ENCODE measurements at places on chromosomes 11 and 22.

DNA sequence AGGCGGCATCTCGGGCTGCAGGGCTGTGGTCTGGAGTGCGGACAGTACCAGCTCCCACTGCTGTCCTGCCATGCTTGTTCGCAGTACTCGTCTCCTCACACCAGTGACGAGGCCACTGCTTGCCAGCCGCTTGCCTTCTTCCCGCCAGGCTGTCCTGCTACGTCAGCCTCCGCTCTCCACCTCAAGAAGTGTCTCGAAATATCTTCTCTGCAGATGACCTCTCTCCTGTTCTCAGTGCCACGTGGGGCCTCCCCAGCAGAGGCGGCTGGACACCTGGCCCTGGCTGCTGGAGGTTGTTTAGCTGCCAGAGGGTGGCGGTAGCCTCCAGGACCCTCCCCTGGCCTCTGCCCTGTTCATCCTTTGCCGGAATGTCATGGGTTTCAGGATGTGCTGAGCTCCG, 3.1 kb upstream of the CCDC188 start:
- no peak for DNase-seq

DNA sequence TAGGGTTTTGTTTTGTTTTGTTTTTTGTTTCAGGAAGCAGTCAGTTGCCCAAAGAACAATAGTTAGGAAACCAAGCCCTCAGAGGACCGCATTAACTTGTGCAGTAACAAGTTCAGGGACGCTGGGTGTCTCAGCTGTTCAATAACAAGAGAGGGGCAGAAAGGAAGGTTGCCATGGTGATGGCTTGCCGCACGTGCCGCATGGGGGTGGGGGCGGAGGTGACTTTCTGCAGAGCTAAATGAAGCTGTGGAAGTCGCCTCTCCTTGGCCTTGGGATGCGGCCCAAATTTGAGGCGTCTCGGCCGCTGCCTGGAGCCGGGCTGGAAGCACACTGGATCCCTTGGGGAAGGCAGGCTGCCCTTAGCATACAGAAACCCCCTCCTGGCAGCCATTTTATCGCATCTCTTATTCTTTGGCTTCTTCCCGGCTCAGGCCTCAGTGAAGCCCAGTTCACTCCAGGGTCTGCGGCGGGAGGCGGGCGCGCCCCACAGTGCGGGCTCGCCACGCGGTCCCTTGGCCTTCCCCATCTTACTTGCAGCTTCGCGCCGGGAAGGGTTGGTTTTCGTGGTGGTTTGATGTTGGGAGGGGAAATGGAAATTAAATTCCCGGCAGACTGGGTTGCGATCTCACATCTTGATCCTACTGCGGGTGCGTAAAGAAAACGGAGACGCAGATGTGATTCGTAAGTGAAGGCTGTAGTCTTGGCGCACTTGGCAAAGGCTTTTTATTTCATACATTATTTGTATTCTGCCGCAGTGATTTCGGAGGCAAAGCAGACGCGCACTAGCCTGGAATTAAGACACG, 94.3 kb downstream of the SLC17A6 start:
- DNase-seq: peak; percentile 89

- no peak for DNase-seq
Observed at GRCh38 chr22:37086184-37086583, 23.3 kb downstream of the TMPRSS6 start.

DNA sequence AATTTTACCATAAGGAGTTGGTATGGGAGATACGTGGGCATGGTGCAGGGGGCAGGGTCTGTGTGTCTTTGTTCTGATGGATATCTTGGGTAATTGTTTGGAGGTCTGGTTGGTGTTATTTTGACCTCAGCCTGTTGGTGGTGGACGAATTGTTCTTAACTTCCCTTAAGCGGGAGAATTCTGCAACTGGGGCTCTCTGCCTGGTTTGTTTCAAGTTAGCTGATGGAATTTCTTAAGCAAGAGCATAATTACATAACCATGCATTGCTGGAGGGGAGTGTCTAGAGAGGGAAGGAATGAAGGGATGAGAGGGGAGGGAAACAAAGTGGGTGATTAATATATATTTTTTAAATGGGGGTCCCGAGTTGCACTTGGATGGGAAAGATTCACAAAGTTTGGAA, 908.5 kb upstream of the RAG2 start:
- no peak for DNase-seq

- DNase-seq: no peak
Observed at GRCh38 chr11:71332447-71332846, 80.1 kb upstream of the SHANK2 start.

- no peak for DNase-seq
Observed at GRCh38 chr11:1055109-1055703, 18.7 kb upstream of the MUC6 start.

GRCh38 chr22:42959576-42960509, 55.1 kb downstream of the PACSIN2 start:
- no peak for DNase-seq

DNA sequence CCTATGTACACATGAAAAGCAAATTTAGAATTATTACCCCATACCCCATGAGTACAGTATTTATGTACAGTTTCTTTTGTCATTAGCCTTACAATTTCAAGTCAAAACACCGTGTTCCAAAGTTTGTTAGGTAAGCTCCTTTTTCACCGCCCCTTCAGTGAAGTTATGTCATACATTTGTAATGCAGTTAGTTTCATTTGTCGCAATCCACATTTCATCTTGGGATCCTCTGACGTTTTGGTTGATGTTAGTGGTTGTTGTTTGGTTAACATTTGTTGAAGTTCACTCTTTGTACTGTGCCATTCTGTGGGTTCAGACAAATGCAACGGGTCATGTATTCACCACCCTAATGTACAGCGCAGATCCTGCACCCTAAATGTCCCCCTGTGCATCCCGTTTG, 45.2 kb downstream of the ARHGEF12 start:
- DNase-seq: no peak

GRCh38 chr11:60100516-60100915, 12.1 kb downstream of the MS4A2 start:
- DNase-seq: no peak

DNA sequence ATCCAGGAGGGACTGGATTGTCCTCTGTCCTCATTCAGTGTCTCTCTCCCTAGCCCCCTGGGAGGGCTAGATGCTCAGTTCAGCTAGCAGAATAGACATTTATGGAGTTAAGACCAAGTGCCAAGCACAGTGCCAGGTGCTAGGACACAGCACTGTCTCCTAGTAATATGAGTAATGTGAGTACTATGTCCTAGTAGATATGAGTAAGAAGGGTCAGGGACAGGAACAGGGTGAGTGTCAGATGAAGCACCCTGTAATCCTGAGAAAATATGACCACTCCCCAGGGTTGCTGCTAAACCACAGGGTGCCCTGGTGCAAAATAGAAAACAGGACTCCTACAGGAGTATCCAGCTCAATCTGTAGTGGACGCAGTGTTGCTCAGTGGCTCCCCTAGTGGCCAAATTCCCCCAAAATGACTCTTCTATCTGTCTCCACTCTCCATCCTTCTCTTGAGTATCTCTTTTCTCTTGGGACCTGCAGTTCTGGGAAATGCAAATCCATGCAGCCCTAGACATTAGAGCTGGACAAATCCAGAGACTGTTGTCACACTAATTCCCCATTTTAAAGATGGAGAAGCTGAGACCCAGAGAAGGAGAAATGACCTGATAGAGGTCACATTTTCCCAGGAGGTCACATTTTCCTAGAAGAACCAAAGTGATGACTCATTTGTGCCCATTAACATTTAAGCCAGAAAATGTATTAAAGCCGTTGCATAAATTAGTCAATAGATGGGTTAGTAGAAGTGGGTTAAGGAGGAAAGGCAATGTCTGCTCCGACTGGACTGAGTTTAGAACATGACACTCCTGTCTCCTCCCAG, 214.3 kb downstream of the NXPE2 start:
- no peak for DNase-seq

DNA sequence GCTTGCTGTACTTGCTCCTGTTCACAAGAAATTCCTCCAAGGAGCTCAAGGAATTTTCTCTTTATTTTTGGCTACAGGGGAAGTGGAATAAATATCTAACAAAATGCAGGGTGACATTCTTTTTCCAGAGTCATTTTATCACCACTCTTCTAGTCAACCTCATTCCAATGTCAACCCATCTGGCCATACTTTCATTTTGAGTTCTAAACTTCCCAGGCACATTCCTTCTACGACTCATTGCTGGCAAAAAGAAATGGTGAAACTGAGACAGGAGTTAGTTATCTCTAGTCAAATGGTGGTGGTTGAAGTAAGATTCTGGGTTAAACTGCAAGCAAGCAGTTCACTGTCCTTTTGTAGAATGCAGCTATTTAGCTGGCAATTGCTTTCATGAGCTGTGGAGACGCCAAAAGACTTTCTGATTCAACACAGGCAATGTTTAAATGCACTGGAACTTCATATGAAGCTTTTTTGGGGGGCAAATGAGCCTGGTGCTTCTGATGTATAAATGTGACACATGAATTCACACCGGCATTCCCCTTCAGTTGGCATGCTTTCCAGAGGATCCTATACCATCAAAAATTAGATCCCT, 304.6 kb downstream of the CADM1 start:
- DNase-seq: no peak

DNA sequence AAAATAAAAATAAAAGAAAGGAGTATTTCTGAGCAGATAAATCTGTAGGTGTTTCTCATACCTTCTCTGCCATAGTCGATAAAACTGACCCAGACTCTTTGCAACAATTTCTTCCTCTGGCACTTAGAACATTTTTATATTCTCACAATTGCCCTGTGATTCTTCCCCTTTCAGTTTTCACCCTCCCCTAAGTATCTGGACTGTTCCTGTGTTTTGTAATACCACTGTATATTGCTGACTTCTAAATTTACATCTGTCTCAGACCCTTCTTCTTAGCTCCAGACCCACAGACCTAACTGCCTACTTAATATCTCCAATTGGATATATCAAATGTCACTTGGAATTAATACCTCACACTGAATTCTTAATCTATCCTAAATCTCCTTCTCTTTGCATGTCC, 133.4 kb upstream of the DDI1 start:
- DNase-seq: no peak

DNA sequence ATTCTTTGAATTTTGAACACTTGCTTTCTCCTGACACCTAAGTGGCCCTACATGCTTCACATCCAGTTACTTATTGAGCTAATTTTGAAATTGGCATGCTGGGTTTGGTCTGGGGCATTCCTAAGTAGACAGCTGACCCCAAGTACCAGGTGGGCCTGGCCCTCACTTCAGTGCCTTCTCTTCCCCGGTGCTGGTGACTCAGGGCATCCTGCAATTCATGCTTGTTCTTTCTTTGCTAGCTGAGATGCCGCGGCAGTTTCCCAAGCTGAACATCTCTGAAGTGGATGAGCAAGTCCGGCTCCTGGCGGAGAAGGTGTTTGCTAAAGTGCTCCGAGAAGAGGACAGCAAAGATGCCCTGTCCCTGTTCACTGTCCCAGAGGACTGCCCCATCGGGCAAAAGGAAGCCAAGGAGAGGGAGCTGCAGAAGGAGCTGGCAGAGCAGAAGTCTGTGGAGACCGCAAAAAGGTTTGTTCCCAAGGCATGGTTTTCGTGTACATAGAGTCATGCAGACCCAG, 6.3 kb downstream of the AMPD3 start:
- no peak for DNase-seq

DNA sequence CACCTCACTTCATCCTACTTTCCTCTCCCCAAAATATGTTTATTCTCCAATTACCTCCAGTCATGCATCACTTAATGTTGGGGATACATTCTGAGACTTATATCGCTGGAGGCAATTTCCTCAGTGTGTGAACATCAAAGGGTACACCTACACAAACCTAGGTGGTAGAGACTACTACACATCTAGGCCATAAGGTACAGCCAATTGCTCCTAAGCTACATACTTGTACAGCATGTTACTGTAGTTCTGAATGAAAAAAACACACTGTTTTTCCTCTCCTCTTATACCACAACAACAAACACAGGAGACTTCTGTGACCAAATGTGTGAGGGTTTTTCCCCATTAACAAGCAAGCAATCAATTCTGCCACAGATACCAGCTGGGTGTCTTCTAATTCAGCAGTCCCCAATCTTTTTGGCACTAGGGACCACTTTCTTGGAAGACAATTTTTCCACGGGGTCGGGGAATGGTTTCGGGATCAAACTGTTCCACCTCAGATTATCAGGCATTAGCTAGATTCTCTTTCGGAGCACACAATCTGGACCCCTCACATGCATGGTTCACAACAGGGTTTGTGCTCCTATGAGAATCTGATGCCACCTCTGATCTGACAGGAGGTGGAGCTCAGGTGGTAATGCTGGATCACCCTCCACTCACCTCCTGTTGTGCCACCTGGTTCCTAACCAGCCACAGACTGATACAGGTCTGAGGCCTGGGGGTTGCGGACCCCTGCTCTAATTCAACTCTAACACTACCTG, 5.2 kb downstream of the KLHL22 start:
- DNase-seq: no peak

GRCh38 chr11:88354912-88355311, 17.4 kb upstream of the CTSC start:
- DNase-seq: no peak

GRCh38 chr11:129225190-129225589, 33.1 kb upstream of the ARHGAP32 start:
- no peak for DNase-seq

- DNase-seq: no peak
Observed at GRCh38 chr11:125968354-125968753, 22.5 kb downstream of the VSIG10L2 start.

DNA sequence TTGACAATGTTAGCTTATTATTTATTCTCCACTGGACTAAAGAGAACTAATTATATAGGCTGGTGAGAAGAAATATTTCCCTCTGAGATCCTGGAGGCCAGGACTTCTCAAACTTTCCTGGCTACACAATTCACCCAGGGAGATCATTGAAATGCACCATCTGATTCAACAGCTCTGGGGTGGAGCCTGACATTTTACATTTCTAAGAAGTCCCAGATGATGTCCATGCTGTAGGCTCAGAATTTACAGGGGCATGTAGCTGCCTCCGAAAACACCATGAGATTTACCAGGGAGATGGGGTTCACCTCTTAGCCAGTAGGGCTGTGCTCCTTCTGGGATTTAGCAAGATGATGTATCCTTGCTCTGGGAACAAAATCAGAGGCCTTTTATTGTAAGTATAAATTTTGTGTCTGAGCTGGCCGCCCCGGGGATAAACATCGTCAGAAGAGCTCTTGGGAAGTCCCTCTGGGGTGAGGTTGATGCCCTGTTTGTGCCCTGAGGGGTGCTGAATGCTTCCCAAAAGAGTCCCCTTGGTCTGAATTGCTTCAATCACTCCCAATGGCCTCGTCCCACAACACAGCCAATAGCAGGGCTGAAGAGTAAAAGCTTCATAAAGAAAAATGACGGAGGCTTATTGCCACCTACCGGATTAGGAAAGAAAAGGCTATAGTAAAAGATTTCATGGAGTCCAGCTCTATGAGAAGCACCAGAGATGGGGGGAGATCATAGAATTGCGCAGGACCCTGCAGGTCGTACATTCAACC, 33.4 kb upstream of the API5 start:
- no peak for DNase-seq

GRCh38 chr22:48258811-48259210, 1496.4 kb downstream of the TBC1D22A start:
- no peak for DNase-seq

Measured in NCI-H1417 treated with DMSO at 0.1 percent for 48 hours (cell line).